ENCODE measurements at places on chromosomes 7 and 10.
A peak's percentile ranks its signal among the peaks of the same experiment; 100 is the strongest.

DNA sequence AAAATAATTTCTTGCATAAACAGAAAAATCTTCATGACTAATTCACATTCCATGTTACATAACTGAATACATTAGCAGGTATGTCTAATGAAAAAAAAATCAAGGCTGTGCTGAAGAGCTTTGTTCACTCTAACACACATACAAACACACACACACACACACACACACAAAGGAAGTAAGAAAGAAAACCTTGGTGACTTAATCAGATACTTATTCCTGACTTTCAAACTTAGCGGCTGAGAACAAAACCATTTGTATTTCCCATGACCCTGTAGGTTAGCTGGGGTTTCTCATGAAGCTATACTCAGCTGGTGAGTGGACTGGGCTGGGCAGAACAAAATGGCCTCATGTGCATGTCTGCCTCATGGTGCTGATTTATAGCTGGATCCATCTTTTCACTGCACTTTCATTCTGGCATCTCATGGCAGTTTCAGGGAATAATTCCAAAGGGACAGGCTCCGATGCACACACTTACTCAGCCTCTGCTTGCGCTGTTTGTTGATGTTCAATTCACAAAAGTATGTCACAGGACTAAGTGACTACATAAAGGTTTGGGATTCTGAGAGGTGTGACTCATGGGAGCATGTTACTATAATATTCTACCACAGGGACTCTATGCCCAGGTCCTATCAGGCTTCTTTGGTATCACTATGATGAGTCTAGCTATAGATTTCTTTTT, 161.2 kb downstream of the PCLO start:
- DNase-seq: no peak

GRCh38 chr7:117389871-117390270, 37.4 kb downstream of the ASZ1 start:
- DNase-seq: no peak

GRCh38 chr10:69124563-69125268, 738 bp downstream of the VPS26A start:
- DNase-seq: peak; percentile 39

DNA sequence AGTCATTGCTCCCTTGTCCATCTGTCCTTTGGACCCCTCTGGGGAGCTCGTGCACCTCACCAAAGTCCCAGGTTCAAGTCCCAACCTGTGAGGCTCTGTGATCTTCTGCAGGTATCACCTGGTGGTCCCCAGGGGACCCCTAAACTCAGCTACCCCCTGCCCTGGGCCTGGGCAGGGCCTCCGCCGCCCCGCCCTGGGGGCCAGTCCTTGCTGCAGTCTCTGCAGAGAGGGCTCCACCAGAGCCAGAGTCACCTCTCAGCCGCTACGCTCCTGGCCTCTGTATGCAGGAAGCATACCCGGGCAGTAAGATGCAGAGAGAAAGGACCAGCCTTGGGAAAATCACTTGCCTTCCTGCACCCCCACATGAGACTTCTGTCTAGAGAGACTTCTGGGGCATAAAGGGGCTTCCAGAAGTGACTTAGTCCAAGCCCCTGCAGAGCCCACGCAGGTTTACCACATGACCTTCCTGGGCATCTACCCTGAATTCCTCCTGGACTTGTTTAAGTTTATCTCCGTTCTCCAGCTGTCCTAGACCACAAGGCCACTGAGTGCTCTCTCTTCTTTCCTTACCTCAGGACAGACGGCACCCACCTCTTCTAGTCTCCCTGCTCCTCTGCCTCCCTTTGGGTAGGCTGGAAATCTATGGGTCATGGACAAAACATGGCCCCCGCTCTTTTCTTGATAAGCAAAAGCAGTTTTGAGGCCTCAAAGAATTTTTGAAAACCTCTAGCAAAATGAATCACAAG, 21.2 kb downstream of the CALML5 start:
- no peak for DNase-seq

DNA sequence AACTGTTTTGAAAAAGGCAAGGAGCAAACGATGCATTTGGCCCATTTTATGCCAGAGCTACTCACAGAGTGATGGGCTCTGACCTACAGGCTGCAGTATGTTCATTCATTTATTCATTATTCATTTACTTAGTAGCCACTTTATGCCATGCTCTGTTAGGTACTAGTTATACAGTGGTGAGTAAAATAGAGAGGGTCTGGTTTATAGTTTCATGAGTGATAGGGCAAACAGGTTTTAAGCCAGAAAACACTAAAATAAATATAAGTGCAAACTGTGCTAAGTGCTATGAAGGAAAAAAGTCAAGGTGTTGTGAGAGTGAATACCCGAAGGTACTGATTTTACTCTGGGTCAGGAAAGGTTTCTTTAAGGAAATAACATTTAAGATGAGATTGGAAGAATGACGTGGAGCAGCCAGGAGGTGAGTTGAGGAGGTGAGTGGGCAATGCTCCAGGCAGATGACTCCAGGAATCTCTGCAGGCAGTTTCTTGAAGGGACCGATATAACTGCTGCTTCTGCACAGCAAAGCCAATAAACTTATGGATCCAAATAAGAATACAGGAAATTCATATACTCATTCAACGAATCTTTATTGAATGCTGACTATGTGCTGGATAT, 56.9 kb upstream of the FAM133B start:
- DNase-seq: no peak

DNA sequence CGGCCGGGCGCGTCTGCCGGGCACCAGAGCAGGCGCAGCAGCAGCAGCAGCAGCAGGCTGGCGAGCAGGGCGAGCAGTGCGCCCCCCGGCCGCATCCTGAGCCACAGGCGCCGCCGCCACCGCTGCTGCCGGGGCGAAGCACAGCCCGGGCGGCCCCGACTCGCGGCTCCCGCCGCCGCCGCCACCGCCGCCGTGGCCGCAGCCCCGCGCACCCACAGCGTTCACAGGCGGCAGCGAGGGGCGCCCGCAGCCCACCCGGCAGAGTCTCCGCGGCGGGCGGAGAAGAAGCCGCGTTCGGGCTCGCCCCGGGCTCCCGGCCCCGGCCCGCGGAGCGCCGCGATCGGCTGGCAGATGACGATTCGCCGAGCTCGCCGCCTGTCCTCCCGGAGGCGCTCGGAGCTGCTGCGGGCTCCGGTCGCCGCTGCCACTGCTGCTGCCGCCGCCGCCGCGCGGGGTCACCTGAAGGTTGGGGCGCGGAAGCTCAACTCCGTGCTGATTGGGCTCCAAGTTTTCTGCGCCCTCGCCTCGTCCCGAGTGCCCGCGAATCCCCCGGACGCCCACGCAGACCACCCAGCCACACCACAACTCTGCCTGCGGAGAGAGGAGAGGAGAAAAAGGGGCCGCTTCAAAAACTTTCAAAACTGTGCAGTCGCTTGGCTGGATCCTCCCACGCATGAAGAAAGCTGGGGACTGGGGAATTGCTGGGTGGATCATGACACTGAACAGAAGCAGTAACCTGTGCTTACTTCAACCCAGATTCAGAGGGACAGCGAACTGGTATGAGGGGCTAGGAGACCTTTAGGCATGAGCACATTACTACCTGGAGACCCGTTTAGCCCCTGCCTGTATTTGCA, at the start of gene ST8SIA6:
TSS of gene ST8SIA6 (minus strand) at position 435 of the 854 bp plus-strand sequence. CDS start at position 95, 340 bp downstream.
- DNase-seq: no peak

DNA sequence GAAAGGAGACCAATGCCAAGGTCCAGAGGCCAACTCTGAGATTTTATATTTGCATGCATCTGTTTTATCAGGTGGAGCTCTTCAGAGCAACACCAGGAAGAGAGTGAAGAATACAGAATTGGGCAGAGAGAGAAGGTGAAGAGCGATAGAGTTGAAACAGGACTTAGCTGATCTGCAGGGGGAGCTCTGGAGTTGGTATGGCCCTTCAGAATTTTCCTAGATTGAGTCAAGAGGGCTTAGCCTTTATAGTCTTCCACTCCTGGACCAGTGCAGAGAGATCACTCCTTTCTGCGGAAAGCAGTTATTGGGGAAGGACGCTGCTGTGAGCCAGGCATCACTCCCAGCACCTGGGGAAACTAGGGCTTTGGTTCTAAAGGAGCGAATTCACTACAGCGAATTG, 105.0 kb upstream of the DGKB start:
- no peak for DNase-seq

DNA sequence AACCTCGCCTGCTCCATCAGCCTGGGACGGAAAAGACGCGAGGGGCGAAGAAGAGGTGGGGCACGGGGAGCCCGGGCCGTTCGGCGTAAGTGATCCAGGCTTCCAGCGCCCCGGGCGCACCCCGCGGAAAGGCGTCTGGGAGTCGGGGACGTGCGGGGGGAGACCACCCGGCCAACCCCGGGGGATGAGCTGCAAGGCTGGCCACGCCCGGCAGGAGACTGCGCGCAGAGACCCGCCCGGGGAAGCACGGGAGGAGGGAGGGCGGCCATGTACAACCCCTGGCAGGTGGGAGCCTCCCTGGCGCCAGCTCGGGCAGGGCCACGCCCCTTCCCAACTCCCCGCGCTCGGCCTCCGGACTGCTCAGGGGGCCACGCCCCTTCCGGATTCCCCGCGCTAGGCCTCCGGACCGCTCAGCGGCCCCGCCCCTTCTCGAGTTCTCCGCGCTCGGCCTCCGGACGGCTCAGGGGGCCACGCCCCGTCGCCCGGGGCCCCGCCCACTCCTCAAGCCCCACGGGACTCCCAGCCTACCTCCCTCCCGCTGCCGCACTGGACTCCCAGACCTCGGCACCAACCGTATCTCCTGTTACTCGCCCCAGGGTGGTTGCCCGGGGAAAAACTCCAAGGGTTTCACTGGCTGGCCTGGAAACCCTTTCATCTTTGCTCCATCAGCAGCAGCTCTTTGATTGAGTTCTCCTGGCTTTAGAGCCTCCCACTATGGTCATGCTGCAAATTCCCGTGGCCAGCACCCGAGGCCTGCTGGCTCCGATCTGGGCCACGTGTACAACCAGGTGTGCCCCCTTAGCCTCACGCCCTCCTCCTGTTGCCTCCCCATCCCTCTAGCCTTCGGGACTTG, 284.4 kb downstream of the ZEB1 start:
- peak; percentile 47 for DNase-seq

DNA sequence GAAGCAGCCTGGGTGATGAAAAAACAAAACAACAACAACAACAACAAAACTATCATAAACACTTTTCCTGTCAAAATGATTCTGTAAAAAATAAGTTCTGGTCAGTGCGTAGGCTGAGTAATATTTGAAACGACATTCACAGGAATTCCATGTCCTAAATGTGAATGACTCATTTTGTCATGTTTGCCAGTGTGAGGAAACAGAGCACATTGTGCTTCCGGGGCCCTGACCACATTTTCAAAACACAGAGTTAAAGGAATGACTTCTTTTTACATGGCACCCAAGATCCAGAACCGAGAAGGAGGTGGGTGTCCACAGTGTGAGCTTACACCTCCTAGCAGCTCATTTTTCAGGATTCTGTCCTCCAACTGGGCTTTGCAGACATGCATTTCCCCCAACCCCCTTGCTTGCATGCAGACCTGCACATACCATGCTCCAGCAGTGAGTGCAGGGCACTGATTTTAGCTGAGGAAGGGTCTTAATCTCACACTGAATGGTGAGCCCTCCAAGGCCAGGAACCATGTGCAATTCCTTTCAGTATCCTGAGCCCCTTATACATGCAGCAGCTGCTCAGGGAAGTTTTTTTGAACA, 3.0 kb downstream of the CLRN3 start:
- no peak for DNase-seq

- DNase-seq: no peak
Measured at GRCh38 chr7:22787951-22788350, 34.7 kb downstream of the TOMM7 start.

GRCh38 chr7:12719141-12719919, 31.9 kb downstream of the ARL4A start:
- DNase-seq: no peak

- no peak for DNase-seq
Measured at GRCh38 chr7:7051206-7051877, 131.0 kb upstream of the C1GALT1 start.

DNA sequence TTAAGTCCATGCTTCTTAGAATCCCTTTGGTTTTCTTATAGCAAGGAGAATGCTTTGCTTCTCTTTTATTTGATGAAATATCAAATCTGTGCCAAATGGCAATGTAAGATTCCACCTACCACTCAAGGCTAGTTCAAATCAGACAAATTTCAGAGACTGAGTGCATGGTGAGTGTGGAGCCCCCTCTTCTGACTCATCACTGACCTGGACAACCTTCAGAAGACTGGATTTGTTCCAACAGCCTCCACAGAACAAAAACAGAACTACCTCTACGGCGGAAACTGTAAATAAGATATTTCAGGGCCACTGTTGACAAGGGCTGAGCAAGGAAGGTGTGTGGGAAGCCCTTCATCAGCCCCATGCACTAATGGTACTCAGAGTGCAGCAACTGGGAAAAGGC, 21.1 kb downstream of the NCAPG2 start:
- DNase-seq: no peak

GRCh38 chr10:60172363-60172990, 217.2 kb downstream of the ANK3 start:
- DNase-seq: no peak

GRCh38 chr10:104548090-104548489, 93.0 kb upstream of the SORCS3 start:
- DNase-seq: no peak

GRCh38 chr10:5805711-5806110, 7.5 kb downstream of the GDI2 start:
- no peak for DNase-seq

DNA sequence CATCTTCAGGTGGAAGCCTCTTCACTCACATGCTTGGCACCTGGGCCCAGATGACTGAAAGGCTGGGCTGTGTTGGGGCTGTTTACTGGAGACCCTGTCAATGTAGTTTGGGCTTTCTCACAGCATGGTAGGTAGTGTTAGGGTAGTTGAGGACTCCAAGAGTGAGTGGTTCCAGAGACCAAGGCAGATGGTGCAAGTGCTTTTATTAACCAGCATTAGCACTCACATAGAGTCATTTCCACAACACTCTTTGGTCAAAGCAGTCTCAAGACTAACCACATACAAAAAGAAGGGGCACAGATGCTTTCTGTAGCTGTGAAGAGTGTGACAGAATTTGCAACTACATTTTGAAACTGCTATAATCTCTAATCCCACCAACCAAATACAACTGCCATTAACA, 135.0 kb downstream of the RTKN2 start:
- DNase-seq: no peak

DNA sequence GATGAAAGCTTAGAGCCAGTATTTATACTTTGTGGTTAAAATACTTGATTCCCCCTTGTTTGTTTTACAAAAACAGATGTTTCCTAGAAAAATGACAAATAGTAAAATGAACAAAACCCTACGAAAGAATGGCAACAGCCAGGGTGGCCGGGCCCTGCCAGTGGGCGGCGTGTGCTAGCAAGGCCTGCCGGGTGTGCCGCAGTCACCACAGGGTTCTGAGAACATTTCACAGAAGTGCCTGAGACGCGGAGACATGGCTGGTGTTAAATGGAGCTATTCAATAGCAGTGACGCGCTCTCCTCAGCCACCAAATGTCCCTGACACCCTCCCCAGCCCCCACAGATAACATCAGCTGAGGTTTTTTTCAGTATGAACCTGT, 14.5 kb downstream of the GPR146 start:
- DNase-seq: no peak

- no peak for DNase-seq
Measured at GRCh38 chr10:72104472-72105097, 16.2 kb upstream of the SPOCK2 start.

DNA sequence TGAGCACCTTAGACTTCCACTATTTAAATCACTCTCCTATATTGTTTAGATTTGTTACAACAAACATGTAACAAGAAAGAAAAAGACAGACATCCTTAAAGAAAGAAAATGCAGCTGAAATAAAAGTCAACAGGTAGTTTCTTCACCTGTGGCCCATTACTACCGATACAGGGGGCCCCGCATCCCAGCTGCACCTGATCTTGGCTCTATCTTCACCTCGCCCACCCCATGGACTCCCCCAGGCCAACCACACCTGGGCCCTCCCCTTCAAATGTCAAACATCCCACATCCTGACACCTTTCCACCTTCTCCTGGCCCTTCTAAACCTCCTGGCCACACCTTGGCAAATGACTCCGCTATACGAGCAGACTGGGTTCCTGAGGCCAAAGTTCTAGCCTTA, 7.0 kb downstream of the DDX56 start:
- DNase-seq: no peak

All from T-helper 1 cell (primary cell).